ENCODE measurements at places on chromosomes 7 and 10.

GRCh38 chr10:114504769-114505579 is 100.7 kb upstream of the AFAP1L2 start:
- no peak for DNase-seq

DNA sequence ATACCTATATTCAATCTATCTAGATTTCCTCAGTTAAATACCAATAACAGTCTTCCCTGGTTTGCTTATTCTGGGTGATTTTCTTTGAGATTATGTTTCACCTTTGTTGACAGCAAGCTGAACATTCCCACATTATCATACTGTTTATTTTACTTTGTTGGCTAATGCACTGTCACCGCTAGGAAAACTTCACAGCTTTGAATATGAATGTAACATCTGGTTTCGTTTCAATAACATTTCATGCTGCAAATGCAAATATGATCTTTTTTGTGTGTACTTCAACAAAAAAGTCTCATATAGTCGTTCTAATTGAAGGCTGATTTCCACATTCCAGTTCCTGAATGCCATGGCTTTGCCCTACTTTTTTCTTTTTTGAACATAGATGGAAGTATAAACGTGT is 946.3 kb upstream of the GHITM start:
- DNase-seq, result no peak

- no peak for DNase-seq
Measured at GRCh38 chr7:80312139-80312661, 177.6 kb downstream of the GNAI1 start.

DNA sequence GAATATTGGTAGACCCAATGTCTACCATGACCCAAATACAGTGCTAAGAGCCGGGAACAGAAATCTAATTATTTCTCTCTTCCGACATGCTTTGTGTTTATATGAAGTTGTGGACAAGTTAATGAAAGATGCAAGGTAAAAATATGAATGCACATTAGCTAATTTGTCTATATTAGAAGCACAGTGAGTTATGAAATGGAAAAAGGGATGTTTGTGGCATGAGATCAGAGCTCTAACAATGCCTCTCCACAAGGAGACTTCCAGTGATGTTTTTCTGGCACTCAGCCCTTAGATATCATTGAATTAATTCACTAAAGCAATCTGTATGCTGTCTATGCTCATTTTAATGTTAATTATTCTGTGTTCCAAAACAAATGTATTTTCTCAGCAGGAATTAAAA is 897.2 kb downstream of the CNTNAP2 start:
- no peak for DNase-seq

DNA sequence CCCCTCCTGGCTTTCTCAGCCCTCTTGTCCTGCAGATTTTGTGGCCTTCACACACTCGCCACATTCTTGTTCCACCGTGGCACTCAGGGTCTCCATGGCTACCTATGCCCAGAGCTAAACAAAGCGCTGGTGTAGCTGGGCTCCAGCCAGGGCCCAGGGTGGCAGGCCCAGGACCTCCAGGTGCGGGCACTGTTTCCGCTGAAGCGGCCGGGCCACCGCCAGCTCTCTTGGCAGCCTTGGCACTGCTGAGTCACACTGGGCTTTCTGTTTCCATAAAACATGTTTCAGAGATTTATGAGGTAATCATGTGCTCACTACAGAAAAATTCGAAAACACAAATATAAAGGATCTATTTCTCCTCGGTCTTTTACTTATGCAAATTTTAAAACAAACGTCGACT is 51.3 kb downstream of the AOC1 start:
- DNase-seq, result no peak

- no peak for DNase-seq
Measured at GRCh38 chr10:108411206-108411605, 1246.7 kb upstream of the SORCS1 start.

GRCh38 chr10:97115846-97116245 is 69.9 kb downstream of the SLIT1 start:
- no peak for DNase-seq

DNA sequence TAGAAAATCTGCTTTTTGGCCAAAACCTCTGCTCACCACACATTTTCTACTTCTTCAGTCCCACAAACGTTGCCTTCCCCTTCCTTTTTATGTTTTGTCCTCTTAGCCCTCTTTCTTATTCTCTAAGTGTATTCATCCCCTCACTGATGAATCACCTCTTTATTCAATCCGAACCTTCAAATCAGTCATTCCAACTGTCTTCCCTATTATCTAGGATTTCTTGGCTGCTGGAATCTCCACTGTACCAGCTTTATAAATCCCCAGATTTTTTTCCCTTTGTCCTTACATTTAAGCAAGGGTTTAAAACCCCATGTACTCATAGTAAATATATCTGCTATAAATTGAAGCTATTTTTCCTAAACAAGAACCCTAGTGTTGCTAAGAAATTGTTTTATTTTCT is 176.9 kb downstream of the SEMA3A start:
- no peak for DNase-seq

- no peak for DNase-seq
Measured at GRCh38 chr10:10320956-10321355, 696.7 kb upstream of the CELF2 start.

DNA sequence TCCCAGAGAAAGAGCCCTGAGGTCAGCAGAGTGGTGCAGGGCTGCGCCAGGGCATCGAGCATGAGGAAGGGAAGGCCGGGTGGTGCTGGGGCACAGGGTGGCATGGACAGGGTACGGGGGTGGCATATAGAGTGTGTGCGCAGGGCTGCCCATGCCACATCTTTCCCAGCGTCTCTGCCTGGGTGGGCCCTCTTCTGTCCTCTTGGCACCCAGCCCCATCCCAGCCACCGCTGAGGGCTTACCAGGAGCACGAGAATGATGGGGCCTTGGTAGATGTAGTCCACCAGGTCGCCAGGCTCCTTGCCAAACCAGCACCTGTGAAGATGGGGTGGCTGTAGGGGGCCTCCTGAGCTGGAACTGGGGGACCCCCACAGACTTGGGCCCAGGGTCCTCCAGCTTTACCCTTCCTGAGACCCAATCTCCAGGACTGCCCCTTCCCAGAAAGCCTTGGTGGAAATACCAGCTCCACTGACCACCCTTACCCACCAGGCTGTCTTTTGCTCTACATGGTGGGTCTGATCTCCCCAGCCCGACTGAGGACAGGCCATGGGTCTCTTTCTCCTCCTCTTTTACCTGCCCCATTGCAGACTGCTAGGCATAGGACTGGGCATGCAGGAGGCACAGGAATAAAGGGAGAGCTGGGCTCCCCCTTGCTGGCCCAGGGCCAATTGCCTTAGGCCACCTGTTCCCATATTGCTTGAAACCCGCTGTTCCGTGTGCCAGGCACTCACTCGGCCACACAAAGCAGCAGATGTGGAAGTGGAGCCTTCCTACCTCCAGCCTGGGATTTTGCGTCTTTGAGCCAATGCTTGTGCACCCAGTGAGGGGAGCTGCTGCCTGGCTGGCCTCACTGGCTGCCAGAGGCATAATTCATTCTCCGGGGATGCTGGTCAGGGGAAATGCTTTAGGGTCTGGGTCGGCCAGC is 21.7 kb downstream of the CRHR2 start:
- DNase-seq, result no peak

DNA sequence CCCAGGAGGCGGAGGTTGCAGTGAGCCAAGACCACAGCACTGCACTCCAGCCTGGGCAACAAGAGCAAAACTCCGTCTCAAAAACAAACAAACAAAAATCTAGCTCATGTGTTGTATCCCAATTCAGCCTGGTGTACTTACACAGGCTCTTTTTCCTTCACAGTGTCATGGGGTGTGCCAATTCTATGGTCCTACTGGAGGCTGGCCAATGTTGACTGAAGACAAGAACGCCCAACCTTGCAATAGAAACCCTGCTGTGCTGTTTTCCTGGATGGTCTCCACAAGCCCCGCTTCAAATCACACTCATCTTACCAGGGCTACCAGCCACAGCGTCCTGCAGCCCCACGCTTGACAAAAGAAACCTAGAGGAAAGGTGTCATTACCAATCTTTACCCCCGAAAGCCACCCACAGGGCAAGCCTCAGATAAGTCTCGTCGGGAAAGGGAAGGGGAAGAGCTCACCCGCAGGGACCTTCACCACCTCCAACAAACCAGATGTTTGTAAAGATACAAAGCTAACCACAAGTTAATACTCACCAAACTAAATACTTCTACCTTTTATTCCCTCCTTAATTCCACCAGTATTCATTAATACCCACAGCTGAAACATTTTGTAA is 64.8 kb downstream of the TNS3 start:
- no peak for DNase-seq

DNA sequence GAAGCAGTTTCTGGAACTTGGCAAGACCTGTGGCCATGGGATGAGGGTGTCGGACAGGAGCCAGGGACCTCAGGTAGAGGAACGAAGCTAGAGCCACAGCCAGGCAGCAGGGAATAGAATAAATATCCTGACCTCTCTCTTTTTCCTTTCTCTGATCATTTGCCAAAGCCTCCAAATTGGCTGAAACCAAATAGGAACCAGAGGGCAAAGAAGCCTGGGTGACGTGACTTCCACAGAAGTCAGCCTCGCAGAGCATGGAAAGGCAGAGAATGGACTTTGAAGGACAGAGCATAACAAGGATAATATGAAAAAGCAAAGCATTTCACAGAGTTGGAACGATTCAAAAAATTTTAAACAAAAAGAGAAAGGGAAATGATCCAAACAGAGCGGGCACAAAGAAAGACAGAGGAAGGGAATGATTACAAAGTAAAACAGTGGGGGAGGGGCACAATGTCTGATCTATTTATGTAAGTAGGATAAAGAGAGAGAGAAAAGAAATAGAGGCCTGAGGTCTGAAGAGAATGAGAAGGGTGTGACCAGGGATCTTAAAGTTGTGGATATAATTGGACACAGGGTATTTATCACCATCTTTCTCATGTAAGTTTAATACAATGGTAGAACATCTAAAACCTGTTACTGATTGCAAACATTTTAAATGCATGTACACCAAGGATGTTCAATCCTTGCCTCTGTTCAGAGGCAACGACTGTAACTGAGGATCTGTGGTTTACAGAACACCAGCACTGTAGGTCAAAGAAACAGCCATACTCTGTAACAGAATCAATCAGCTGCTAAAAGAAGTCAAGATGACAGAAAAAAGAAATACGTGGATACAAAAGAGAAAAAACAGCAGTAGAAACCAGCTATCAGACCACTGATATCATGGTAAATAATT is 4.5 kb upstream of the ZEB1 start:
- no peak for DNase-seq

DNA sequence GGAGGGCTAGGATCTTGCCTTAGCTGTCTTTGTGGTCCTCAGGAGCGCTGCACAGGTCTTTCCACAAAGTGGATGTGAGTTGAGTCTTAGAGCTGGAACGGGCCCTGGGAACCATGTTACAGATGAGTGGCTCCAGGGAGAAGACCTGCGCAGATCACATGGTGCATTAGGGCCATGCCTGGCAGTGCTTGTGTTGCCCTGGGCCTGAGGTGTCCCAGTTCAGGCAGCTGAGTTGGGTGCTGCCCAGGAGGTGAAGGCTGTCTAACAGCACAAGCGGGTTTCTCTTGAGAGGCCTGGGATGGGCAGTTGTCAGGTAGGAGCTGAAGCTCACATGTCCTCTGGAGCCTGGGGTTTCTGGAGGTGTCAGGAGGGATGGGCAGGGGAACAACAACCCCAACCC is 33.7 kb upstream of the ANKRD2 start:
- DNase-seq, result no peak

- DNase-seq, result no peak
Measured at GRCh38 chr7:89731751-89732445, 422.4 kb upstream of the STEAP1 start.

- no peak for DNase-seq
Measured at GRCh38 chr10:107425931-107426553, 261.5 kb upstream of the SORCS1 start.

DNA sequence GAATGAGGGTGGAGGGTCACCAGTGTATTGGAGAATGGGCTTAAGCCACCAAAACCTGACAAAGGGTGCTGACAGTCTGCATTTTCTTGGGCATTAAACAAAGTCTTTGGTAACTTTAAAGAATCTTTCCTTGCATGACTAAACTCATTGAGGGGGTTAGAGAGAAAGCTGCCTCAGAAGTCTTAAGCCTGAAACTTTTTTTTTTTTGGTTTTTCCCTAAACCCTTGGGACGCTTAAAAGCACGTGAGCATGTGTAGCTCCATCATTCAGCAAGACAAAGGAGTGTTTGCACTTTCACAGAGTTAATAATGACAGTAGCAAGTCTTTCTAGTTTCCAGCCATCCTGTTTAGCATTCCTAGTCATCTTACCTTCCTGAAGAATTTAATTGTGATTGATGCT is 110.7 kb downstream of the LRMDA start:
- no peak for DNase-seq

- DNase-seq, result no peak
Measured at GRCh38 chr7:3321206-3321605, 20.2 kb downstream of the SDK1 start.

DNA sequence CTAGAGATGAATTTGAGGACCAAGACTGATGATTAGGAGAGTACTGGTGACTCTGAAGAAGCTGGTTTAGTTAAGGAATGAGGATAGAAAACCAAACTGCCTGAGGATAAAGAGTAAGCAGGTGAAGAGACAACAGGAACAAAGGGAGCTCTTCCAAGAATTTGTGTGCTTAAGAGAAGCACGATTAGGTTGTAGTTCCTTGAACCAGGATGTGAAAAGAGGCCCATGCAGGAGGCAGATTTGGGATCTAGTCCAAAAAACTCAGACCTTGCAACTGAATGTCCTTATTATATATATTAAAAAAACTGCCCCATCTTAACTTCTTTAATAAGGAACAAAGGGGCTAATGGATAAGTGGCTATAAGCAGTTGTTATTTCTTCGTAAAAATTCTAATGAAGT is 150.4 kb downstream of the SKAP2 start:
- DNase-seq, result no peak

- no peak for DNase-seq
Measured at GRCh38 chr7:158124671-158125079, 462.9 kb downstream of the PTPRN2 start.

DNA sequence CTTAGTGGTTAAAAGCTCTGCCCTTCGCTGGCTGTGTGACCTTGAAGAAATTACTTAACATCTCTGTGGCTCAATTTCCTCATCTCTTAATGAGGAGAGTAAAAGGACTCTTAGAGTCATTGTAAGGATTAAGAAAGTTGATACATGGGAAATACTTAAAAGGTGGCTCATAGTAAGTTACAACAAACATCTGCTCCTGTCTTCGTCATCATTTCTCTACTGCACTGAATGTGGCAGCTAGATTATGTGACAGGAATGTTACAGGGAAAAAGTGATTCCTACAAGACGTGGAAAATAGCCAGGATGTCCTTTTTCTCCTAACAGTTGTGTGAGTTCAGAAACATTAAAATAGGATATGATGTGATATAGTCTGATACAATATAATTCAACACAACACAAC is 184.7 kb downstream of the FRMD4A start:
- no peak for DNase-seq

GRCh38 chr10:112583236-112583939 is 136.4 kb downstream of the VTI1A start:
- no peak for DNase-seq

Data from hippocampal formation (tissue), 2 donors.